ENCODE measurements at places on chromosomes 1 and 21.

DNA sequence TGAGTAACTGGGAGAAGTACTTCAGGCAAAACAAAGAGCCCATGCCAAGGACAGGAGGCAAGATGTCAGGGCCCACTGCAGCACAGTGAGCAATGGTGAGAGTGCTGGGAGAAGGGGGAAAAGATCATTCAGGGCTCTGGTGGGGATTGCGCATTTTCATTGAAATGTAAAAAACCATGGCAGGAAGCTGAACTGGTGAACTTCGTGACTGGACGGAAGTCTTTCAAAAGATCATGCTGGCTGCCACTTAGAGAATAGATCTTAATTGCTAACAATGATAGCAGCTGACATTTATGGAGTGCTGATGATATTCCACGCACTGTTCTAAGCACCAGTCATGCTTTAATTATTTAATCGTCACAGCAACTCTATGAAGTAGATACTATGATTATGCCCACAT is 107.0 kb downstream of the TGFBR3 start:
- DNase-seq, result no peak

- DNase-seq, result no peak
These were observed 27.4 kb upstream of the HRNR start for GRCh38 chr1:152251391-152251790.

DNA sequence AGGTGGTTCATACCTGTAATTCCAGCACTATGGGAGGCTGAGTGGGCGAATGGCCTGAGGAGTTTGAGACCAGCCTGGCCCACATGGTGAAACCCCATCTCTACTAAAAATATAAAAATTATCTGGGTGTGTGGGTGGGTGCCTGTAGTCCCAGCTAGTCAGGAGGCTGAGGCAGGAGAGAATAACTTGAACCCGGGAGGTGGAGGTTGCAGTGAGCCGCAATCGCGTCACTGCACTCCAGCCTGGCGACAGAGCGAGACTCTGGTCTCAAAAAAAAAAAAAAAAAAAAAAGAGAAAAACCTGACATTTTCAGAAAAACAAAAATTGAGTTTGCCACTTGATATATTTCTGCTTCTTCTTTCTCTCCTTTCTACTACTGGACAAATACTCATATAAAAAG is 24.3 kb downstream of the CA6 start:
- DNase-seq, result no peak

DNA sequence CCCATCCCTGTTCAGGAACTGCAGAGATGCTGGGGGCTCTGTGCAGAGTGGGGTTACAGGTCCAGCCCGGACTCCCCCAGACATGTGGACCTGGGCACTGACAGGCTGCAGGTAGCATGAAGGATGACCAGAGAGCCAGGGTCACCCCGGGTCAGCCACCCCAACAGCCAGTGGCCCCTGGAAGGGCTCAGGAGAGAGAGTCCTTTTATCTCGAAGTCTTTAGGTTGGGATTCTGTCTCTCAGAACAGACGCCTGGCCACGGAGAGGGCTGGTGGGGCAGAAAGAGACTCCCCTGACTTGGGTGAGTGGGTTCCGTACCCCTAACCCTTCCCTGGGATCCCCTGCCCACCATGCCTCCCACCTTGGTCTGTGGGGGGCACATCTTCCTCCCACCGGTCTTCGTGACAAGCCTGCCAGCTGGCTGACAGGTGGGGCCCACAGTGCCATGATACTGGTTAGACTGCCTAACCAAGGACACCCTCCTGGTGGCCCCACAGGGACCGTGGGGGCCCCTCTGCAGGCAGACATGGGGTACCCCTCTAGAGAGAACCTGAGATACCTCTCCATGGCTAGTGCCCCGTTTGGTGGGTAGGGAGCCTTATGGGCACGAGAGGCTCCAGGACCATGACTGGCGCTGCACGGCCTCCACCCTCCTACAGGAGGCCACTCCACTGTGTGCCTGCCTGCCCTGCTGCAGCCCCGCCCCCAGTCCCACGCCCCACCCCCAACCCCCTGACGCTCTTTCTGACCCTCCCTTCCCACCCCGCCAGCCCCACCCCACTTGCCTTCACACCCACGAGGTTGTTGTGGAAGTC is 24.2 kb downstream of the WNT9A start:
- DNase-seq, result no peak

GRCh38 chr21:34227386-34227852 is 136.4 kb upstream of the KCNE2 start:
- no peak for DNase-seq

- DNase-seq, result no peak
These were observed 2.1 kb upstream of the SLC45A1 start for GRCh38 chr1:8315573-8316475.

DNA sequence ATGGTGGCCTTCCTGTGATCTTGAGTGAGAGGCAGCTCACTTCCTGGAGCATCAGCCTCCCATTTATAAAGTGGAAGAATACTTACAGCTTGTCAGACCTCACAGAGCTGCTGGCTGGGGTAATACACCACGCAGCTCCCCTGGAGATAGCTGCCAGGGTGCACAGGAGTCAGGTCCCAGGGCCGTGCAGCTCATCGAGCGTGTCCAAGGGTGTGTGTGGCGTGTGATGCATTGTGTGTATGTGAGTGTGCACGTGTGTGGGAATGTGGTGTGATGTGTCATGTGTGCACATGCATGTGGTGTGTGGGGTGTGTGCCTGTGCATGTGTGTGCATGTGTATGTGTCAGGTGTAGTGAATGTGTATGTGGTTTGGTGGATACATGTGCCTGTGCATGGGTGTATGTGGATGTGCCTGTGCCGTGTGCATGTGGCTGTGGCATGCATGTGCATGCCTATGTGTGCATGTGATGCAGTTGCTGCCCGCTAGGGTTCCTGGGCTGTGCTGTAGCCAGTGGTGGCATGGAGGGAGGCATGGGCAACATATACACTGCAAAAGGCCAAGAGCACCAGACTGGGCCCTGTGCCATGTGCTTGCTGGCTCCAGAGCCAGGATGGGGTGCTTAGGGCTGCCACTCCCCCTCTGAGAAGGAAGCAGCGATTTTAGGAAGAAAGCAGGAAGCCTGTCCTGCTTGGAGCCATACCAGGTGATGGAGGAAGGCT is 24.6 kb downstream of the WNT3A start:
- DNase-seq, result no peak

GRCh38 chr1:88946861-88947260 is 45.6 kb downstream of the KYAT3 start:
- peak; percentile 79 for DNase-seq

DNA sequence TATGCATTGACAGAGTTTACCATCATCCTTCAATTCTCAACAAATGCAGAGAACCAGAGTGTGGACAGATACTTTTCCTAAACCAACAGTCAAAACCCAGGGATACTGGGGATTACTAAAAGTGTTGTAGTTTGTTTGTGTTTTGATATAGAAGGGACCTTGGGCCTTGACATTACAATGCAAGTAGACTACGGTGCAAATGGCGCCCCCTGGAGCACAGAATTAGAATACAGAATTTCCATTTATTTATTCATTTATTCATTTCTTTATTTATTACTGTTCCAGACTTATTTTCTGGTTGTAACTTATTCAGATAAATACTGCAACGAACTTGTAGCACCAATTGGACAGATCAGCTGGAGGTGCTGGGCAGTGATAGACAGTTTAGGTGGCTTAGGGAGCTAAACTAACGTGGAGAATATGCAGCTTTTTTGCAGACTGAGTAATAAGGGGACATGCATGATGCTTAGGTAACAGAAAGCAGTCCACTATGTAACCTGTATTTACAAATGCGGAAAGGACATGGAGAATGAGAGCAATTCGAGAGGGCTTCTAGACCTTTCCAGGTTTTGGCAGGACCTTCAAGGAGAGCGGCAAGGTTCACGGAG is 42.6 kb downstream of the KIRREL1 start:
- peak; percentile 37 for DNase-seq

Measured in liver (tissue), 10 donors.